ENCODE measurements at places on chromosomes 1 and 21. TPM values are rescaled to one million over a fixed set of nuclear protein-coding genes. Genes with fewer than 3 reads are reported as not detected.

GRCh38 chr1:180948641-180949615, 36.2 kb downstream of the KIAA1614 start:
- DNase-seq, result no peak

GRCh38 chr1:230861489-230861888, 6.8 kb downstream of the C1orf198 start:
- DNase-seq, result no peak

- DNase-seq, result peak; percentile 40
Observed at GRCh38 chr1:15100121-15100879, 53.2 kb upstream of the TMEM51 start.

- DNase-seq, result peak; percentile 49
Observed at GRCh38 chr21:34630536-34631143, 15.7 kb upstream of the RCAN1 start.

DNA sequence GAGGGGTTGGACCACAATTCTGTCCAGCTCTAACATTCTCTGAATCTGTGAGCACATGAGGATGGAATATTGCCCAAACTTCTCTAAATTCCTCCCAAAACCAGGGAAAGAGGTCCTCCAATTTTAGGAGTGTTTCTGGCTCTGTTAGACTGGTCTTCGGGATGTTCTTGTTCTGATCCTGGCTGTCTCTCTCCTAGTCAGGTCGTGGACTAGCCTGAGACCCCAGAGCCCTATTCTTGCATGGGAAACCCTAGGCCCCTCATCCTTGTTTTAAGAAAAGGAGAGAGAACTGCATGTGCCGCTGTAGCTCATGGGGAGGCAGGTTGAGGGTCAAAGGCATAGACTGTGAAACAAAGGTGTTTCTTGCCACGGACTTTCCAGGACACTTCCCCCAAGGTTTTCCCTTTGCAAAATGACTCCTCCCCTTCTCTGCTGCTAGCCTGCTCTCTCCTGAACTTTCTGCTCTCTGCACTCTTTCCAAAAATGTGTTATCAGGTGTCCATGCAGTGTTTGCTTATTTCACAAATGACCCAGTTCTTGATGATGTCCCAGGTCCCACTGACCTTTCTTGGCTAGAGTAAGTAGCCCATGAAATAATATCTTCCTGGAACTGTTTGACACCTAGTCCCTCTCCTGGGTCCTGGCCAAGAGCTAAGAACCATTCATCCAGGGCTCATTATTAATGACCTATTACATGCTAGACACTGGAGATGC, 29.3 kb upstream of the RD3 start:
- DNase-seq, result no peak

- DNase-seq, result no peak
Observed at GRCh38 chr1:186976700-186977099, 148.0 kb downstream of the PLA2G4A start.

- no peak for DNase-seq
Observed at GRCh38 chr1:41504114-41505035, 19.9 kb upstream of the EDN2 start.

DNA sequence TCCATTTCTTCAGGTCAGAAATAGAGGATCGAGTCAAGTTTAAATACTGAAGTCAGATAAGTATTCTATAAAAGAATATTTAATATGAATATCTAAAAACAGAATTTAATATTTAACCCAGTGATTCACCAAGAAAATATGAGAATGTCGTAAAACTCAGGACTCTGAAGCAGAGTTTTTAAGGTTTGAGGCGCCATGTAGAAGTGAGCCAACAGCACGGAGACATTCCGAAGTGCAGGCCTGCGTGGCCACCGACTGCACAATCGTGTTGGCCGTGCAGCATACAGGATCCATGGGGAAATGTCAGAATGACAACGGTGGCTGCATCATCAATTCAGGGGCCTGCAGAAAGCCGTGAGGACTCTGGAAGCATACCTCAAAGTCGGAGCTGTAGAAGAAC, 23.4 kb downstream of the MRAP start:
- no peak for DNase-seq

- DNase-seq, result no peak
Observed at GRCh38 chr1:106681939-106682522, 374.4 kb upstream of the PRMT6 start.

DNA sequence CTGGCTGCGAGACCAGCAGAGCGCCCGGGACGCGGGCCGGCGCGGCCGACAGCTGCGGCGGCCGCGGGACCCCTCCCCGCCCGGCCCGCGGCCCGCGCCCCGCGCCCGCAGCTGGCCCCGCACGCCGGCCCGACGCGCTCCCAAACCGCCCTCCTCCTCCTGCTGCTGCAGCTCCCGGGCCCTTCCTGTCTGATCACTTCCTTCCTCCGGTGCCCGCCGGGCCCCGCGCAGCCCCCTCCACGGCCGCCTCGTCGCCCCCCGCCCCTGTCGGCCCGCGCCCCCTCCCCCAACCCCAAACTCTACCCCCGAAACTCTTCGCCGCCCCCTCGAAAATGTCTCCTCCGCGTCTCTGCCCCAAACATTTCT, 594 bp downstream of the LUZP1 start:
- DNase-seq, result no peak

DNA sequence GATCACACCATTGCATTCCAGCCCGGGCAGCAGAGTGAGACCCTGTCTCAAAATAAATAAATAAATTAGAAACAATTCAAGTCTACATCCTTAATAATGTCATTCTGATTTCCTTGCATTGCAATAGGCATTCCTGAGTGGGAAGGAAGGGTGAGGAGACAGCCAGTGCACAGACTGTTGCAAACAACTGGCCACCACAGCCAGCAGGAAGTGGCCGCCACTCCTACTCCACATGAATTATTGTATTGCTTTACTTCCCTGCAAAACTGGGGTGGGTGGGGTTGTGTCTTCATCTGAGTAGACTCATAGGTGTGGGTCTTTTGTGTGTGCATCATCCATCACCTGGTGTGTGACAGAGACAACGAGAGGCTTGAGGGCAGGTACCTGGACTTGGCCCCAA, 60.1 kb downstream of the OPTC start:
- no peak for DNase-seq

DNA sequence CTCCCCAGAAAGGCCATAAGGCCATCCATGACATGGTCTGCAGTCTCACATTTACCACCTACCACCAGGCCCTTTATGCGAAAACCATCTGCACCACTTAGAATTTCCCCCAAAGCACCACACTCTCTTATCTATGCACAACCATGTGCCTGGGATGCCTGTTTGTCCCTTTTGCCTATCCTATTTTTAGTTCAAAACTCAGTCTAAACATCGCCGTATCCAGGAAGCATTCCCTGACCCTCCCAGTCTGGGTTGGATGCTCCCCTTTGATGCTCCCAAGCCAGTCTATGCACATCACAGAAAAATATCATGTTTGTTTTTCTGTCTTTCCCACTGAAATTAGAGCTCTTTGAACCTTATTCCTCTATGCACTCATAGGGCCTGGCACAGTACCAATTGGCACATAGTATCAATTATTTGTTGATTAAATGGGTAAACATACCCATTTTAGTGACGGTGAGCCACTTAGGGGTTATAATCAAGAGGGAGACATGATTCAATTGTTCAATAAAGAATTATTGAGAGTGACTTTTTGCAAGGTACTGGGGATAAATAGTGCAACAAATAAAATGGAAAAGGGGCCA, 6.7 kb downstream of the MPL start:
- DNase-seq, result no peak

DNA sequence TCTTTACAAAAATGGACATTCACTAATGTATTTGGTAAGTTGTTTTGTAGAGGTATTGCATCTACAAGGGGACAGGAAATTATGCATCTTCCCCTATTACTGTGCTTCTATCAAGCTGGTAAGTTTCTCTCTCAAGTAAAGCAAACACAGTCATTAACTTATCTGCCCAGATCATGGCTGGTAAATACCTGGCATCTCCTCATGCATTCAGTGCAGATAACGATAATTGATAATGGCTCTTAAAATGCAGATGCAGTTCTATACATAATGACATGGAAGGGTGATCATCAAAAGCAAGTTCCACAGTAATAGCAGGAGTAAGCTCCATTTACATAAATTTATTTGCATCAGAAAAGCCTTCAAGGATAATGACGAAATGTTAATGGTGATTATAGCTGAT, 122.4 kb downstream of the SIPA1L2 start:
- DNase-seq, result no peak

DNA sequence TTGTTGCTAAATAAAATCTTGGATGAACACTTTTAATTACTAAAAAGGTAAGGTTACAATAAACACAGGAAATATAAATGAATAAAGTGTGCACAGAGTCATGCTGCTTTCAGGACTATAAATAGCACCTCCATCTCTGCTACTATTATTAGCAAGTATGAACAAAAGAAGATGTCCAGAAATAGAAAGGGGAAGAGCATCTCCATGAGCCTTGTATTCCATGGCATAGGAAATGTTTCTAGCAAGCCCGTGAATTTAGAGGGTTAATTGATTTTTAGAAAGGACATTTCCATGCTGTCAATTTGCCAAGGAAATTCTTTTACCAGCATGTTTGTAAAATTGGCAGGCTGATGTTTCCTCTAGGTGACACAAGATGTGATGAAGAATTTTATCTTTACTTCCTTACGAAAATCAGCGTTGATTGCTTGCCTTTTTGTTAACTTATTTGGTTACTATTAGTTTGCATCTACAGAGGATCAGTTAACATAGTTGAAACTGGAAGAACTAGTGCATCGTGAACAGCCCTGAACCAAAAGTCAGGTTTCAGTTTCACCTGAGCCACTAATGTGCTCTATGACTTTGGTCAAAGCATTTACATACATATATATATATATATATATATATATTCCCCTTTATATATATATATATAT, 45.3 kb downstream of the NR5A2 start:
- no peak for DNase-seq

DNA sequence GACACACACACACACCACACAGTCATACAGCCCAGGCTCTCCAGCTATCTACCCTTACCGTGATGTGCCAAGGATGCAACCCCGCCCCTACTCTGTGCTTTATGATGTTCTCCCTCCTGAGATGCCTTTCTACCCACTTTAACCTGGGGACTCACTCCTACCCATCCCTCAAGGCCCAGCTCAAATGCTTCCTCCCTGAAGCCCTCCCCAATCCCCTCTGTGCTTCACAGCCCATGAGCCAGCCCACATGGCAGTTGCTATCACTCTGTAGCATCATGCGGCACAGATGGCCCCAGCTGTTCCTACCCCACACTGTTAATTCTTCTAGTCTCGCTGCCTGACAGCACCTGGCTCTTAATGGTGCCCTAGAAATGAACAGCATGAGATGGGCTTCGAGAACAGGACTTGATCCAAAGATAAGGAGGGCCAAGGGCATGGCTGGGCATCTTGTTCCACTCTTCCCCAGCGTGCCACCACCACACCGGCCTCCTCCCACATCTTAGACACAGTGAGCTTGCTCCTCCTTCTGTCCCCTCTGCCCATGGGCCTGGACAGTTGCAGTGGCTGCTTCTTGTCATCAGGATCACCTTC, 109.8 kb downstream of the GLIS1 start:
- DNase-seq, result no peak

DNA sequence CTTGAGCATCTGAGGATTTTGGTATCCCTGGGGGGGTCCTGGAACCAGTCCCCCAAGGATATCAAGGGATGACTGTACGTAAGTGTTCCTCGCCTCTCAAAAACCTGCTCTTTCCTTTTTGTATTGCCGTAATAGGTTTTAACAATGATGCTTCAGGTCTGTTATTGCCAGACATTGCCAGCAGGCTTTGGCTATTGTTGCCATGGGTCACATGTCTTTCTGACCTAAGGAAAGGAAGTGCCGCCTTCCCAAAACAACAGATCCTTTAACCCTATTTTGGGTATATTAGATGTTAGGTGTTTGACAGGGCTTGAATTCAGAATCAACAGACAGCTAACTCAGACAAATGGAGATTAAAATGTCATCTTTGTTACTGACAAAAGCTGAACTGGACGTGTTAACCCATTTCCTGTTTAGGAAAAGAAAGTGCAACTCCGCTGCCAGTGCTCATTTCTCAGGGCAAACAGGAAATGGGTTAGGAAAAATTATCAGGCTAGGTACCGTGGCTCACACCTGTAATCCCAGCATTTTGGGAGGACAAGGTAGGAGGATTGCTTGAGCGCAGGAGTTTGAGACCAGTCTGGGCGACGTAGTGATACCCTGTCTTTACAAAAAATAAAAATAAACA, 12.4 kb upstream of the PRPF38B start:
- DNase-seq, result no peak

DNA sequence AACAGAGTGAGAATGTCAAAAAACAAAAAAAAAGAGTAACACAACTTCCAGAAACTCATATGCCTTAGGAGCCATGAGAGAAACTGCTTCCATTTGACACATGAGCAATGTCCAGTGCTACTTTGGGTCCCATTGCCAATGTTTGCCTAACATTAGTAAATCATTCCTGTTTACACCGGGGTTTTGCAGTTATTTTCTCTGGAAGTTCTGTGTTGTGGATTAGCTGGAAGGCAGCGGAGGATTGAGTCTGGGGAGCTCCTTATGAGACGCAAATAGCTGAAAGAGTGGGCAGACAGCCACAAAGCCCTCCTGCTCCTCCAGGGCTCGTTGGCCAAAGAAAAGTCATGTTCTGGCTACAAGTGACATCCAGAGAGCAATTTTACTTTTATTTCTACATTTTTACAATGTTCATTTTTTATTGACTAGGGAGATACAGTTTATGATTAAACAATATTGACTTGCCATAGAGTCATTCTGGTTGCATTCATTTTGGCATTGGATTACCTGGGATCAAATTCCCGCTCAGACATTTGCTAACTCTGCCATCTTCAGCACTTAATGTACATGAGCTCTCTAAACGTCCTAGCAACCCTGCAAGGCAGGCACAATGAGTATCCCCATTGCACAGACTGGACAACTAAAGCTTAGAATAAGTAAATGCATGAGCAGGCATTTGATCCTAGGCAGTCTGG, 66.4 kb upstream of the GALNT2 start:
- DNase-seq, result no peak

DNA sequence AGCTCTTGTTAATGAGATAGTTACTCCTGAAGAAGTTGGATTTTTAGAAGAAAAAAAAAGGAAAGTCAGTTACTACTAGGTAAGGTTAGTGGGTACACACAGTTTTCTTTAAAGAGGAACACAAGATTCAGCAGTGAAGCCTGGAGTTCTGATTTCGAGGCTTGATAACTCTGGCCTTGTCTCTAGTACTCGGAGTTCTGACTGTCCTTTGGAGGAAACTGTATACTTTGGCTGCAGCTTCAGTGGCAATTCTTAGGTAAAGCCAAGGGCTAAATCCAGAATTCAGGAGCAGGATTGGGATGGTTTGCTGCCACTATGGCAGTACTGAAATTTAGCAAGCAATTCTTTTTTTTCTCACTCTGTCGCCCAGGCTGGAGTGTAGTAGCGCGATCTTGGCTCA, 9.2 kb downstream of the ACADM start:
- DNase-seq, result no peak

The BARHL2 gene
- total RNA-seq, result not detected

The CNST gene
- 16.5 TPM for total RNA-seq

The ADGRL2 gene
- 28.2 TPM for total RNA-seq

The HAX1 gene
- 111 TPM for total RNA-seq

The GJB3 gene
- 0.22 TPM for total RNA-seq

The PADI2 gene
- total RNA-seq, result 4.6 TPM

The CNR2 gene
- total RNA-seq, result not detected

The E2F2 gene
- 0.30 TPM for total RNA-seq

The CLCA1 gene
- total RNA-seq, result not detected

The IL12RB2 gene
- total RNA-seq, result 1.8 TPM

The CYP2J2 gene
- total RNA-seq, result 10.8 TPM

The SLAMF1 gene
- 0.39 TPM for total RNA-seq

The ATP6V1G3 gene
- total RNA-seq, result not detected

Data from tibial nerve (tissue), 4 donors.